ENCODE measurements at places on chromosomes 7 and 10. TPM values are rescaled to one million over a fixed set of nuclear protein-coding genes. Genes with fewer than 3 reads are reported as not detected.

DNA sequence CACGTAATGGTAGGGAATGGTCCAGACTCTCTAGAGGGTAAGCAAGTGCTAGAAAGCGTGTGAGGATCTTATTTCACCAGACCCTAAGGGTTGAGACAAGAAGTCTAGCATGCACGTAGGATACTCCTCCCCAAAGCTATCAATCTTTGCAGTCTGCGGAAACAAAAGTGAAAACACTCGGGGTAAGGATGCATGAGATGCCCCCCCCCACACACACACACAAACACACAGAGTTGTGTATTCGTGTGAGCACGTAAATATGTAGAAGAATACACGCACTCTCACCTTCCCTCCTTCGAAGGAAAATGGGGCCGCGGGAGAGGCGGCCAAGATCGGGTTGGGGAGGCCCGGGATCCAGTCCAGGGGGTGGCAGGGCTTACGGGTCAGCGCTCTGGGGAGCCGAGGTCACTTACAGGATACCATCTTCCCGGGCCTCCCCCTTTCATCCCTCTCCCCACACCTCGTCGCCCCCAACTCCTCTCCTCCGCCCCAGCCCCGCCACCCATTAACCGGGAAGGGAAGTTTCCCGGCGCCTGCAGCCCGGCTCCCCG, 455 bp downstream of the CUL2 start:
- H3K4me3 ChIP-seq = peak overlapping the region; percentile 94
- H3K27ac ChIP-seq = peak overlapping the region; percentile 90
- H3K27me3 ChIP-seq = no peaks in the 10 kb centered on the region
- peaks cover 27% of the 10 kb centered on the region for H3K36me3 ChIP-seq
- H3K4me1 ChIP-seq = peaks cover 35% of the 10 kb centered on the region
- DNase-seq = peak; percentile 23

DNA sequence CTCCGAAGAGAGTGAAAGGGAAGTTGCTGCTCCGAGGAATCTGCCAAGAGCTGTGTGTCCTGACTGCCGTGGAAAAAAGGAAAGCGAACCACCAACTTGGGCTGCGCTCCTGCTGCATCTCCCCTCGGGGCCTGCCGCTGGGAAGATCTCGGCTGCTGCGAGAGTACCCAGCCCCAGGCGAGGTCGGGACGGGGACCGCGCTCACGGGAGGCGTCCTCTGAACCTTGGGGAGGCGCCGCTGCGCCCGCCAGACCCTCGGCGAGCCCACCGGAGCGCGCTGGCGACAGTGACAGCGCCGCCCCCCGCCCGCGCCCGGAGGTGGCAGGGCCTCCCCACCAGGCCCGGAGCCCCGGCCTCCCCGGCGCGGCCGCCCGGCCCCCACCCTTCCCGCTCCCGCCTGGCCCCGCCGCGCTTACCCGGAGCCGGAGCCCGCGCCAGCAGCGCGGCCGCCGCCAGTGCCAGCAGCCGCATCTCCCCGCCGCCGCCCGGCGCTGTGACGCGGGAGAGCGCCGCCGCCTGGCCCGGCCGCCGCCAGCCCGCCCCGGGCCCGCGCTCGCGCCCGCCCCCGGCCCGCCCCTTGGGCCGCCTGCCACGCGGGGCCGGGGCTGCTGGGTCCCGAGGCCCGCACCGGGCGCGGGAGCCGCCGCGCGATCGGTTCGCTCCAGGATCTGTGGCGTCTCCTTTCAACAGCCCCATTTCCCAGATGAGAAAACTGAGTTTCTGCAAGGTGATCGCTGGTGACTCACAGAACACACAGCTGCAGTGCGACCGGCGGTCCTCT, at the start of gene VSTM4:
Gene VSTM4 (minus strand): TSS at position 508 of the 781 bp plus-strand sequence. CDS start 37 bp downstream, at position 471.
- DNase-seq = no peak
- peak within 1 kb of the TSS; percentile 69 for H3K4me3 ChIP-seq
- H3K36me3 ChIP-seq = no peaks in the 10 kb centered on the region
- H3K4me1 ChIP-seq = peaks cover 5% of the 10 kb centered on the region
- no peak within 1 kb of the TSS for H3K27ac ChIP-seq

GRCh38 chr7:28183627-28184026, 3.0 kb upstream of the JAZF1 start:
- no peak for DNase-seq
- no peak overlapping the region for H3K4me3 ChIP-seq
- H3K36me3 ChIP-seq = no peaks in the 10 kb centered on the region

GRCh38 chr7:4227105-4228010, 454.7 kb upstream of the FOXK1 start:
- no peak overlapping the region for H3K27ac ChIP-seq
- H3K4me1 ChIP-seq = no peaks in the 10 kb centered on the region
- H3K4me3 ChIP-seq = no peak overlapping the region

- DNase-seq = peak; percentile 39
- peaks cover 19% of the 10 kb centered on the region for H3K4me1 ChIP-seq
- peaks cover 20% of the 10 kb centered on the region for H3K27me3 ChIP-seq
- H3K27ac ChIP-seq = no peak overlapping the region
- no peak overlapping the region for H3K4me3 ChIP-seq
These were observed 58.1 kb downstream of the FHIP2A start for GRCh38 chr10:114879541-114880158.

DNA sequence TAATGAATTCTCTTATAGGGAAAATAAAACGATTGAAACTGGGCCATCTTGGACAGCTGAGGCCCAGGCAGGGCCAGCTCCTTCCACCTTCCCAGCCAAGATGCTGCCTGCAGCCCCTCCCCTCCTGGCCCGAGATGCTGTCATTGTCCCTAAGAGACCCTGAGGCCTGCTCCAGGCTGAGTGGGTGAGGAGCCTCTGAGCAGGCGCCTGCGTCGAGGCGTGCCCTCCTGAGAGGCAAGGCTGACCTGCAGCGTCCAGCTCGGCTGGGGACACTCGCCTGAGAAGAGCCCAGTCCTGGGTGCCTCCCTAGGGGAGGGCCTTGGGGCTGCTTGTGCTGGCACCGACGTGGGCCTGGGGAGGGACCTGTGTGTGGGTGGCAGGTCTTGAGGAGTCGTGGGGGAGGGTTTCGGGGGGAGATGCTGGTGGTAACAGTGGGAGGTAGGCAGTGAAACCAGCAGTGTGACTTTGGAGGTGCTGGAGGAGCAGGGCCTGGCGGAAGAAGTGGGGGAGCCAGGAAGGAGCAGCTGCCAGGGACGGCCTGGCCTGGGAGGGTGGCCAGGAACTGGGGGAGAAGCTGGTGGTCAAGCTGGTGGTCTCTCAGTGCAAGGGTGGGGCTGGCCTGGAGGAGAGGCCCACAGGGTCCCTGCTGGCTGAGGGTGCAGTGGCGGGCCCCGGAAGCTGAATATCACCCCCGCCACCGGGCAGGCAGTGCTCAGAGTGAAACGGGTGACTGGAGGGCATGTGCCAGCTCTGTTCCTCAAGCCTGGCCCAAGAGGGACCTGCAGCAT, 7.9 kb downstream of the GPR146 start:
- DNase-seq = no peak
- H3K27me3 ChIP-seq = no peaks in the 10 kb centered on the region
- H3K27ac ChIP-seq = peak overlapping the region; percentile 36
- peaks cover 41% of the 10 kb centered on the region for H3K4me1 ChIP-seq

- H3K27me3 ChIP-seq = no peaks in the 10 kb centered on the region
- DNase-seq = no peak
- no peaks in the 10 kb centered on the region for H3K4me1 ChIP-seq
These were observed 297.3 kb upstream of the LYZL1 start for GRCh38 chr10:28991333-28992270.

DNA sequence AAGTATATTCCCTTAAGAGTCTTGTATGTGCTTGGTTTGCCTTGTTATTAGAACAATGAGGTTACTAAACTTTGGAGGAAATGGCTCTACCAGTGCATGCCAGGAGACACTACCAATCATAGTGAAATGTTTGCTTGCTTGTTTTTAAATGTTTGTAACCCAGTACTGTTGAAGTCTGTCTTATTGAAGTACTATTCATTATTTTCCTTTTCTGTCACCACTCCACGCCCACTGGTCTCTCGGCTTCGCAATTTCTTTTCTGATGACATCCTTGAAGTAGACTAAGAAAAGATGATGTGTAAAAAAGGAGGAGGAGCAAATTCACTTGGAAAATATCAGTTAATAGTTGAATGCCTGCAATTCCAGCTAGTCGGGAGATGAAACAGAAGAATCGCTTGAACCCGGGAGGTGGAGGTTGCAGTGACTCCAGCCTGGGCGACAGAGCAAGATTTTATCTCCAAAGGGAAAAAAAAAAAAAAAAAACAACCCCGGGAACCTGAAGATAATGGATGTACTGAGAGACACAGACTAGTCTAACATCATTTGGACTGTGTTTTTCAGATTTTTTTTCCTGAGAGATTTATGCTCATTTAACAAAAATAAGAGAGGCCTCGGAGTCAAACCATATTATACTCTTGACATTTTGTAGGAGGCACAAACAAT, 959.4 kb downstream of the PCDH15 start:
- H3K27me3 ChIP-seq = no peaks in the 10 kb centered on the region
- H3K36me3 ChIP-seq = no peaks in the 10 kb centered on the region
- no peak overlapping the region for H3K4me3 ChIP-seq
- no peak overlapping the region for H3K27ac ChIP-seq

DNA sequence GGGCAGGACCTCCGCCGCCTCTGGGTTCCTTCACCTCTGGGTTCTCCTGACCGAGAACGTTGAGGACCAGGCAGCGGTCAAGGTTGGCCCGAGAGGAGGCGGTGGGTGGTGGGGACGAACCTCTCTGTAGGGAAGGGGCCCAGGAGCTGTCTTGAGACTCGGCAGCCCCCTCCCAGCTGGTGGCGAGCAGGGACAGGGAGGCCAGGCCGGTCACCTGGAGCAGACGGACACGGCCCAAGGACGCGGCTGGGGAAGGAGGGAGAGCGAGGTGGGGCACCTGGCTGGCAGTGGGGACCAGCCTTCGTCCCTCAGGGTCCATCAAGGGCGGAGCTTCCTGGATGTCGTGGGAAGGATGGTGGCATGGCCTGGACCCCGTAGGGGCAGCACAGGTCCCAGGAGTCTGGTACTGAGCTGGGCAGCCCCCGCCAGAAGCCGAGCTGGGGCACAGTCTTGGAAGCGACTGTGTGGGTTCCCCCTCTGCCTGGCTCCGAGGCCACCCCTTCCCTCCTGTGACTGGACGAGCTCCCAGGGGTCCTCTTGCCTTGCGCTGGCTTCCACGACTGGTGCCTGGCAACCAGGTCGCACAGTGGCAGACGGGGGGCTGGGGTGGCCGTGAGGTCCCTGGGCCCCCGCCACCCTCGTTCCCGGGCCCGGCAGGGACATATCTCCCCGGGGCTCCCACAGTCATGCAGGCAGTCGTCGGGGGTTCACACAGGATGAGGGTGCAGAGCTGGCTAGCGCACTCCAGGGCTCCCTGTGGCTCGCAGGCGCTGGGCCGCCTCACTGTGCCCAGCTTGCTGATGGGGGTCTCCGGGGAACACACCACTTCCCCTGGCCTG, 89.9 kb downstream of the DNAJB6 start:
- H3K36me3 ChIP-seq = no peaks in the 10 kb centered on the region
- H3K4me3 ChIP-seq = no peak overlapping the region
- no peaks in the 10 kb centered on the region for H3K27me3 ChIP-seq

- H3K36me3 ChIP-seq = peaks cover 88% of the 10 kb centered on the region
- H3K27ac ChIP-seq = peak overlapping the region; percentile 25
- H3K27me3 ChIP-seq = no peaks in the 10 kb centered on the region
- no peak overlapping the region for H3K4me3 ChIP-seq
- DNase-seq = no peak
These were observed 29.0 kb downstream of the PLAC9 start for GRCh38 chr10:80161321-80162083.

GRCh38 chr10:110912374-110912773, 6.6 kb downstream of the BBIP1 start:
- H3K27me3 ChIP-seq = no peaks in the 10 kb centered on the region
- H3K4me3 ChIP-seq = no peak overlapping the region
- peaks cover 11% of the 10 kb centered on the region for H3K4me1 ChIP-seq
- H3K36me3 ChIP-seq = peaks cover 27% of the 10 kb centered on the region

- H3K36me3 ChIP-seq = no peaks in the 10 kb centered on the region
- no peak for DNase-seq
- H3K4me1 ChIP-seq = no peaks in the 10 kb centered on the region
- no peaks in the 10 kb centered on the region for H3K27me3 ChIP-seq
- no peak overlapping the region for H3K4me3 ChIP-seq
These were observed 270.7 kb downstream of the ADRA2A start for GRCh38 chr10:111347386-111348013.

GRCh38 chr7:95469187-95469586, 16.6 kb upstream of the ASB4 start:
- no peak overlapping the region for H3K27ac ChIP-seq
- no peak for DNase-seq
- H3K36me3 ChIP-seq = no peaks in the 10 kb centered on the region
- H3K27me3 ChIP-seq = no peaks in the 10 kb centered on the region

DNA sequence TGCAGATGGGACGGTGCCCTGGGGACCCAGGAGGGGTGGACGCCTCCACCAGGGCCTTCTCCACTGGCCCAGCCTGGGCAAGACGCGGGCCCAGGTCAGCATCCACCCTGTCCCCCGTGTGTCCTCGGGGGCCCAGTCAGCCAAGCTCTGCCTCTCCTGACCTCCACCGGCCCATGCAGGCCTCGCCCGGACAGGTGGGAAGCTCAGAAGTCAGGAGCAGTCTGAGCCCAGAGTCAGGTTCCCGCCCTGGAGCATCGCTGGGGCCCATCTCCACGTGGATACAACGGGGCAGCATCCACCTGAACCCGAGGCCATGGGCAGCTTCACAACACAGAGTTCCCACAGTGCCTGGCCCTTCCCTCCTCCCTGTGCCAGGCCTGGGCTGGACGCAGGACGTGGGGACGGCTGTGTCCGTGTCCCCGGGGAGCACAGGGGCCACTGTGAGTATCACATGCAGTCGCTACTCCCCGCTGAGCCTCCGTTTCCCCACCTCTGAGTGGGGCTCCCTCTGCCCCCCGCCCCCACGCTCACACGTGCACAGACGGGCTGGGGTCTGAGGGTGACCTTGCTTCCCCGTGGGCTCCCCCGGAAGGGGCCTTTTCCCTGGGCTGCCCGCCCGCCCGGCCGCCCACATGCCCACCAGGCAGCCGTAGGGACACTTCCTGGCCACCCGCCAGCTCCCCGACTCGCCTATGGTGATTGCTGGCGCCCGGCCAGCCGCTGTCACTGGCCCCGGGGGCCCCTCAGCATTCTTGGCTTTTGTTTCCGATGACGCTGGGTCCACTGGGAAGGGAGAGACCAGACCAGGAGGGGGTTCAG, 64.3 kb downstream of the PDGFA start:
- H3K36me3 ChIP-seq = no peaks in the 10 kb centered on the region
- H3K27me3 ChIP-seq = peaks cover 12% of the 10 kb centered on the region
- DNase-seq = no peak
- no peak overlapping the region for H3K4me3 ChIP-seq
- H3K4me1 ChIP-seq = peaks cover 6% of the 10 kb centered on the region

The CPN1 gene
- total RNA-seq = not detected

The FAS gene
- 20.7 TPM for total RNA-seq

The TTYH3 gene
- total RNA-seq = 48.7 TPM

The ARHGAP22 gene
- total RNA-seq = 0.18 TPM

The PRXL2A gene
- 19.6 TPM for total RNA-seq

The DYNC1I1 gene
- total RNA-seq = not detected

The TRIM50 gene
- total RNA-seq = not detected

Data from activated T-helper 2 cell treated with anti-CD3 and anti-CD28 coated beads, Interferon-gamma antibody, Interleukin-2, Interleukin-4, amounts not matched to agents 10 μg/mL and 5 μg/mL and 100 μg/mL, durations not matched to agents 14 hours and 24 hours and 36 hours (primary cell).